ENCODE measurements at places on chromosomes 4 and X.

DNA sequence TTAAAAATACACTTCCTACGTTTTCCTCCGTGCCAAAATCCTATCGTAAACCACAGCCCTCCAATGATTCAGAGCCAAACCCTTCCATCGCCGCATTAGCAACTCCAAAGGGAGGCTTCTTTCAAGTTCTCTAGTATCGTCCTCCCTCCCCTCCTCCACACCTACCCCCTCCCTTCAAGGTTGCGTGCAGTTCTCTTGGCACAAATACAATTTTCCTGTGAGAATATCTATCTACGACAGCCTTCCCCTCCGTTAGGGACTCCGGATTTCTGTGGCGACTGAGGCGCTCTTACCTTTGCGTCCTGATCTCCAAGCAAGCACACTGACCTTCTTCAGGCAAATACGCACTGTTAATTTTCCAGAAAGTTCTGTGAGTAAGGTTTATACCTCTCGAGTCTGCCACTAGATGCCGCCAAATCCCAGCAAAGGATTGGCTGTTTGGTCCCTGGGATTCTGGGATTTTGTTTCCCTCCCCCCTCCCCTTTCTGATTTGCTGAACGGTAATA lies 1.2 kb upstream of the MORF4L2 start:
- DNase-seq, result peak; percentile 83

DNA sequence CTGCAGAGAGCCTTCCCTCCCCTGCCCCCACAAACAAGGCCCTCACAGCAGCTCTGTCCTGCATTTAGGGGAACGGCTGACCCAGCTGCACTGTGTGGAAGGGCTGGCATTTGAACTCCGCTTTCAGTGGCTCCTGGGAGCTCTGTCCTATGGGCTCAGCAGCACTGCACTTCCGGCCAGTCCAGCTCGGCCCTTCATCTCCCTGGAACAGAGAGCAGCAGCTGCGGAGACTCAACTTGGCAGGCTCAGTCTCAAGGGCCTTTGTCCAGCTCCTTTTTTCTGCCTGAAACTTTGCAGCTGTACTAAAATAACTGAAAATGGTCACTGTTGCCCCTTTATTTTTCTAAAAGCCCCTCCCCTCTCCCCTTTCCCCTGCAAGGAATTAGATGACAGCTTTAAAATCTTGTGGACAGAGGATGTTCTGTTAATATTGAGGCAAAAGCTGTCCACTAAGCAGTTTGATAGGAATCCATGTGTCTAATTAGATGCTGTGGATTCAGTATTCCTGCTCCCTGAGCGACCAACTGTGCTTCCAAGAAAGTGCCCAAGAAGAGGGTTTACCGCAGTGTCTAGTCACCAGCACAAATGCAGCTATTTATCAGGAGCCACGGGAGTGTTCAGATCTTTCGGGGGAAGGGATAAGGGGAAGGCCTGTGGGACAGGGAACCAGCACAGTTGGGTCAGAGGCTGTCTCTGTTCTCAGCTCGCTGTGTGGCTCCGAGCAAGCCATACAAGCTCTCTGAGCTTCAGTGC lies 133.1 kb downstream of the AFAP1 start:
- peak; percentile 85 for DNase-seq

DNA sequence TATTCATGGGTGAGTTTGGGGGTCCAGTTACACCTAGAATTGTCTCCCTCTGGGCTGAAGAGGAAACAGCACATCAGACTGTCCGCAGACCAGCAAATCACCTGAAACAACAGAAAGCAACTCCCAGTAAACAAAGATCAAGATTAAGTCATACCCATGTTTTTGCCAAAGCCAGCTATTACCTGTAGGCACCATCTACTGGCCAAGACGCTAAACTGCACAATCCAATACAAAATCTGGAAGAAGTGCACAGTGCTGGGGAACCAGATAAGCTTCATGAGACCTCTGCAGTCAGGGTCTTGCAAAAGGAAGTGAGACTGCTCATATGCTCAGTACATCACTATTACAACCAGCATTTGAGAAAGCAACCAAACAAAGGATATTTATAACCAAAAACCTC lies 157.5 kb upstream of the ITM2A start:
- no peak for DNase-seq

DNA sequence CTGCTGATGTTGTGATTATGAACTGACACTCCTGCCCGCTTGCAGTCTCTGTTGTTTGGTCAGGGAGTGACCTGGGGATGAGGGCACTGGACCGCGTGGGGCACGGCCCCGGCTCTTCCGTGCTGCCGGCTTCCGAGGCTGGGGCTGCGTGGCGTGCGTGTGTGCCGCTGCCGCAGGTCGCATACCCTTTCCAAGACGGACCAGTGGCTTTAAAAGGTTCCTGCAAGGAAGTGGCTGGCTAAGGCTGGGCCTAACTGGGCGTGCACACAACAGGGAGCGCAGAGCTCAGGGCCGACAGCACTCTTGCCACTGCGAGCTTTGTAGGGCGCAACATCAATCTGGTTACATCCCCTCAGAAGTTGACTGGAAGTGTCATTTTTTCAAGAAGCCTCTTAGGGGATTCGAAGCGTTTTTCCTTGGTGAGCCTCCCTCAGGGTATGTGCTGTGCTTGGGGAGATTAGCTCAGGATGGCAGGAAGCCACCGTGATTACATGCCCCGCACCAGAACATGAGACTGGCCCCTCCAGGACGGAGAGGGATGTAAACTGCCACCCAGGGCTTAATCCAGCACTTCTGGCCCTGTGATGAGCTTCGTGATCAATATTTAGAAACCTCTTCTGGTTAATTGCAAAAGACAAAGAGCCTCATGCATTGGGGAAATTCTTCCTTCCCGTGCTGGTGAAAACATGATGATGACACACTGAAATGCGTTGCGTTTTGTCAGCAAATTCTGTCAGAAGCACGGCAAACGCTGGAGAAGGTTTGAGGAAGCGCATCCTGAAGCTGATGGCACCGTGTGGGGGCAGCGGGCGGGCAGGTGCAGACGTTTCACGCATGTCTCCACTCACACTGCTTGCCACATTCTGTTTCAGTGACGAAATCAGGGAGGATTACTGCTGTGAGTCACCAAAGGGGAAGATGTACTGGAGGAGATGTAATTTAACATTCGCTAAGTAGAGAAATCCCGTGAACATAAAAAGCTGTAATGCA lies 11.1 kb downstream of the MAEA start:
- DNase-seq, result peak; percentile 12

- DNase-seq, result no peak
Measured at GRCh38 chr4:38482696-38483095, 181.3 kb upstream of the KLF3 start.

- DNase-seq, result no peak
Measured at GRCh38 chr4:107987916-107988762, 1.6 kb upstream of the HADH start.

DNA sequence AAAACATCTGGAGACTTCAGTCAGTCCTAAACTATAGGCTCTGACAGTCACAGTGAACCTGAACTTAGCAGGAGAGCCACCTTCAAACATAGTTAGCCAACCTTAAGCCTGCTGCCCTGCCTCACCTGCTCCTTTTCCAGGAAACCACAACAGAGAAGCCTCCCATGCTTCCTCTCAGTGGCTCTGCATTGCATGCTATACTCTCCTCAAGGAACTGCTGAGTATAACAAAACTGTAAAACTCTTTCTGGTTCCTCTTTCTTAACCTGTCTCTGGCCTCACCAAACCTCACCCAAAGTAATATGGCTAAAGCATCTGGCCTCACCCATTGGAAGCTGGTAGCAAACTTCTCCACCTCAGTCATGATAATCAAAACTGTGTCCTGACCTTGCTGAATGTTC lies 122.1 kb downstream of the ANKRD50 start:
- no peak for DNase-seq

DNA sequence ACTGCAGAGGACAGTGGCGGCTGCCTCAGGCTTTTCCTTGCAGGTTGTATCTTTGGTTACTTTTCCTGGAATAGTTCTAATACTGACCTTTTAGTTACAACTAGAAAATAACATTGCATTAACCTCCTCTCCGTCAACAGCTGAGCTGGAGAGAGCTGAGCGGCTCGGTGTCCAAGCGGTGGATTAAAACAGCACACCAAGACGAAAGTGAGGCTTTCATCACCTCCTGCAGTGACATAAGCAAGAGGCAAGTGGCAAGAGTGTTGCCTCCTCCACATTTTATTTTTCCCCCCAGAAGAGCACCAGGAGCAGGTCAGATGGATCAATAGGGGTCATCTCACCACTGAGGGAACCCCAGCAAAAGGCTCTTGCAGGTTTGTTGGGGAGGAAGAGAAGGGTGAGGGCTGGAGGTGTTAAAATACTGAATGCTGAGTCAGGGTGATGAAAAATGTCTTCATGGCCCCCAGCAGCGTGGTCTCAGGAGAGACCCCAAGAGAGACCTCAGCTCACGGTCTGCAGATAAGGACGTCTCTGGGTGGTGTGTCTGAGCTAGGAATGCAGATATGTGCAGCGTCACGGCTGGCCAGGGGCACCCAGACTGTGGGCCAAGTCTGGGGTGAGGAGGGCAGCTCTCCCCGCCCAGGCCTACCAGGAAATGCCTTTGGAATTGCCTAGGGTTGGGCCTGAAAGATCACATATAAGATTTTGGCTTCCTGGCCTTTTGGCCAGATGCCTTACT lies 50.3 kb downstream of the CASP3 start:
- no peak for DNase-seq

GRCh38 chr4:74032064-74032463 lies 6.4 kb downstream of the CXCL3 start:
- no peak for DNase-seq

DNA sequence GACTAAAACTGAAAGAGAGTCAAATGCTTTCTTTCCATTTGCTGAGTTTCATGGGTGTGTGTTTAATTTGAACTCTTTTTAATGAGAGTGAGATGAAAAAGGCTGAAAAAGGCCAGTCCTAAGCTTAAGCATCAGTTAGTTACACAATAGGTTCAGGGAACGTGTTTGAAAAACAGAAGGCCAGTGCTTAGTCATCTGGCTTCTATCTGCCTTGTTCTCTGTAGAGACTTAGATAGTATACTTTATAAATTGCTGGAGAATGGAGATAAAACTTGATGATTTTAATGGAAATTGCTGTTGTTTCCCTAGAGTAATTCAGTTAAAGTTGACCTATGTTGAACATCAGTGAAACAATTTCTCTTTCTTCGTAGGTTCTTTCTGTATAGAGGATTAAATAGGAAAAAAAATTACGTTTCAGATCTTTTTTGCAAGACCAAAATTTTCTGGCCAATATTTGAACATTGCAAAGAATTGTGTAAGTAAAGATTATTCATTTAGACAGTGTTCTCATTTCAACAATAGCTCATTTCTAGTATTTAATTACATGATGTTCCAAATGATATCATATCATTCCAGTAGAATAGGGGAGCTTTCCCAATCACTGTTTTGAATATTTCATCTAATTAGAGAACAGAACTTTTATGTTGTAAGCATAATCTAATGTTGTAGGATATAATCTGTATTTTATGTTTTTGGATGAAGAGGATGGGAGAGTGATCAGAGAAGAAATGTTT lies 1088.8 kb downstream of the ADGRL3 start:
- DNase-seq, result peak; percentile 9

Data from hindlimb muscle (tissue), 1 donor.